T-helper 17 cell (primary cell): ENCODE measurements at places on chromosomes 3 and 15.

DNA sequence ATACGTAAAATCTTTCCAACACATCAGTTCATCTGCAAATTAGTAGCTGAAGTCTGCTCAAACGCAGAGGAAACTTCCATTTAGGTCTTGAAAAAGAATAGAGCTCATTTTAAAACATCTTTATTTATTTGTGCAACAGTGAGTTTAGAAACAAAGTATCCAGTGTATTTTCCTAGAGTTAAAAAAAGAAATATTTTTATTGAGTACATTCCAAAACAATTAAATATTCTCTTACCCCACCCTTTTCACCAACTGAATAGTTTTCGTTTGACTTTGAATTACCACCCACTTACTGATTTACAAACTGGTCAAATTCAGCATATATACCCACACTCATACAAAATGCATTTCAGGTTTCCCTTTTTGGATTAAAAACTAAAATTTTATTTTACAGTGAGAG lies 104.7 kb downstream of the ZBTB20 start:
- no peak for DNase-seq

- DNase-seq, result no peak
Observed at GRCh38 chr15:93707751-93708150, 523.6 kb upstream of the MCTP2 start.

GRCh38 chr15:82132742-82133141 lies 86.9 kb upstream of the MEX3B start:
- no peak for DNase-seq

DNA sequence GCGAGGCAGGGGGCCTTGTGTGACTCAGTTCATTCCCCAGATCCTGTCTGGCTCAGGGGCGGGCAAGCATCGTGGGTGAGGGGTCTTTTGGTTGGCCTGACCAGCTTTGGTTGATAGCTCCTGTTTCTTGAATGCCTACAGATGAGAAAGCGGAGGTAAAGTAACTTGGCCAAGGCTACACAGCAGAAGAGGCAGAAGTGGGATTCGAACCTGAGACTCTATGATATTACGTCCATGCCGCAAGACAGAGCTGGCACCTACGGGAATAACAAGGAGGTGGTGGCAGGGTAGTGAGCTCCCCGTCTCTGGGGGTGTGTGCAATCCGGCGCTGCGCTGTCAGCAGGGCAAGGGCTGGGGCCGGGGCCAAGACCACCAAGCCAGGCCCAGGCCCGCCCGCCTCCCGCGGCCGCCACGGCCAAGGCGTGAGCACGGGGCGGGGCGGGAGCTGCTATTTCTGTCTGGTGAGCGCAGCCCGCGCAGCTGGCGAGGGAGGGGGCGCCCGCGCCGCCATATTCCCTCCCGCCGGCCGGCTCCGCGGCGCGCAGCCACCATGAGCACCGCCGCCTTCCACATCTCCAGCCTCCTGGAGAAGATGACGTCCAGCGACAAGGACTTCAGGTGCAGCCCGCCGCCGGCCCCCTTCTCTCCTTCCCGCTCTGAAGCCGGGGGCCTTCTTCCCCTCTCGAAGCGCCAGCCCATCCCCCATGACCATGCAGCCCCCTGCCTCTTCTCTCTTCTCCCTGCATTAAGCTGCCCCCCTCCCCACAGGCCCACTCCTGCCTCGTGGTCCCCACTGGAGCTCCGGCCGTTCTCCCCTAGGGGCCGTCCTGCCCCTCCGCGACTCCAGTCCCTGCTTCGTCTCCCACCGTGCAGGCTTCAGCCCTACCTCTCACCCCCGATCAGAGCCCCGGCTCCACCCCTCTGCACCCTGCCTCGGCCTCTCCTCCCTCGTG lies at the start of gene CAND2:
TSS of gene CAND2 (plus strand) at position 510 of the 953 bp plus-strand sequence. CDS start at position 551, 41 bp downstream.
- DNase-seq, result no peak

DNA sequence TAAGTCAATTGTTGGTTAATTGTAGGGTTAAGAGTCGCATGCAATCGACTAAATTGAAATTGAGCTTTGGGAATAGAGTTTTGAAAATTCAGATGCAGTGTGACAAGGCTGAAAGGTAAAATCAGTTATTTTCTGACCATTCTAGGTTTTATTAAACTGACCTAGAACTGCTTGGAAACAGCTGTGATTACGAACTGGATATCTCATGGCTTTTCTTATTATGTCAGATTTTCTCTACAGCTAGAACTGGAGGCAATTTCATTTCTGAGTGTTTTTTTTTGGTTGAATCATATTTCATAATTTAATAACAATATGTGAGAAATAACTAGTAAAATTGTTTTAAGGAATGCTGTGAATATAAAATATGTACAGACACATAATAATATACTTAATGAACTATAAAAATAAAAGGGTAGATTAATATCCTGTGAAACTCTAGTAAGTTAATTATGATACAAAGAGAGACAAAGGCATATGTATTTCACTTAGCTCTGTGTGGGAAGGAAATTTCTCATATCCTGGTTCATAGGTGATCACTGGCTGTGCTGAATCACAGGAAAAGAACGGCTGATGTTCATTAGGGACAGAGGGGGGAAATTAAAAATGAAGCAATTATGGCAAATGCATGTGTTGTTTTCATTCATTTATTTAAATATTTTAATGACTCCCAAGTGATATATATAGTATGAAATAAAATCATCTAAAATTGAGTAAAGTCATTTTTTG lies 403.2 kb downstream of the ZIC1 start:
- DNase-seq, result no peak

DNA sequence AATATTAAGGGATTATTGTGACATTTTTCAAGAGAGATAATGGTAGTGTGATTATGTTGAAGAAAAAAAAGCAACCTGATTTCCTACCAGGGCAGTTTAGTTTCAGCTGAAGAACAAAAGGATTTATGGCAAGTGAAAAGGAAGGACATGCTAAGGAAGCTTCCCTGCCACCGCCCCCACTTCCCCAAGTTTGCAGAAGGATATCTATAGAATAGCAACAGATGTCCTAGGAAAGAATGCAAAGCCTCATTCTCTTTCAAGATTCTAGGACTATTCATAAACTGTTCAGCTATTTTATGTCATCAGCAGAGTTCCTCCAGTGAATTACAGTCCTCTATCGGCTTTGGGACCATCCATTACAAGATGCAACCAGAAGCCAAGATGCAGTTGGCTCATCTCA lies 160.8 kb downstream of the SATB1 start:
- DNase-seq, result no peak

DNA sequence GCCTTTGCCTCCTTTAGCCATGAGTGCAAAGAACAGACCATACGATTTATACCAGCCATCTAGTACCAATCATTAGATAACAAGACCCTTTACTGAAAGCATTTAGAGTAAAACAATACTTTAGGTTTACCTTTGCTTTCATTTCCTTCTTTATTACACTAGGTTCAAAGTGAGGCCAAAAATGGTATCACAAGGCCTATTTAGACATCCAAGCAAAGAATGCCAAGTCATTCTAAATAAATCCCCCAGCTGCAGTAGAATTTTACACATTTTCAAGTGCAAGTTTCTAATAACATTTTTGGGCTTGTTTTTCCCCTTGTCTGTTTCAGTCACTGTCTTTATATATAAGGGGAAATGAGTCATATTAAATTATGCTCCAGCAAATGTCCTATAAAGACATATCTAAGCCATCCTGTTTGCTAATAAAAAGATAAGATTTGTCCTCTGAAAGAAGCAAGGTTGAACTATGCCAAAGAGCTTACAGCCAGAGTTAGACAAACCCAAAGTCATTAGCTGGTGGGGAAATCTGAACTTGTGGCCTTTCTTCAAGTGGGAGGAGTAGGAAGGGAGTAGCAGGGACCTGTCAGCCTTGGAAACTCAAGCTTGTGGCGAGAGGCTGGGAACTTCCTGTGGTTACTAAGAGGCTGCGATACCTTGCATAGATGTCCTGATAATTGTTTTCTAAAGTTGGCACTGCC lies 232.7 kb downstream of the MECOM start:
- DNase-seq, result no peak

DNA sequence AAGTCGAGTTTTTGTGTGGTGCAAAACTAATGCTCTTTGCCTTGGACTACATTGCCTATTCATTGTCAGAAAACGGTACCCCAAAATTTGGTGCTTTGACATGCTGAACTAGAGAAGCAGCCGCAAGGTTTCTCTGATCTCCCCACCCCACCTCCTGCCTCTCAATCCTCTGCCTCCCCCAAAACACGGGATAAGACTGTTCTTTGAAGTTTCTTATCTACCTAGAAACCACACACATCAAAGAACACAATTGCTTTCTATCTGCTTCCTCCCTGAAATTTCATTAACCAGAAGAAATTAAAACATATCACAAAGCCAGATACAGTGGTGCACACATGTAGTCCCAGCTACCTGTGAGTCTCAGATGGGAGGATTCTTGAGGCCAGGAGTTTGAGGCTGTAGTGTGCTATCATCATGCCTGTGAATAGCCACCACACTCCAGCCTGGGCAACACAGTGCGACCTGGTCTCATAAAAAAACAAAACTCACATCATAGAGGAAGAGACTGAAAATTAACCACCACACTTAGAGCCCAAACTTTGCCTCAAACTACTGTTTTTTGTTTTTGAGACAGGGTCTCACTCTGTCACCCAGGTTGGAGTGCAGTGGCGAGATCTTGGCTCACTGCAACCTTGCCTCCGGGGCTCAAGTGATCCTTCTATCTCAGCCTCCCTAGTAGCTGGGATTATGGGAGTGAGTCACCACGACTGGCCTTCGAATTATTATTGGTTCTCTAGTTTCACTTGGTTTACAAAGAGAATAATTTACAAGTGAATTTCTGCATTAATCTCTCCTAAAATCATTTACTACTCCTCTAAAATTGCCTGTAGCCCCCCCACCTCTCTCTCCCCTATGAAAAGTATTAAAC lies 2.7 kb upstream of the PCNP start:
- DNase-seq, result no peak

DNA sequence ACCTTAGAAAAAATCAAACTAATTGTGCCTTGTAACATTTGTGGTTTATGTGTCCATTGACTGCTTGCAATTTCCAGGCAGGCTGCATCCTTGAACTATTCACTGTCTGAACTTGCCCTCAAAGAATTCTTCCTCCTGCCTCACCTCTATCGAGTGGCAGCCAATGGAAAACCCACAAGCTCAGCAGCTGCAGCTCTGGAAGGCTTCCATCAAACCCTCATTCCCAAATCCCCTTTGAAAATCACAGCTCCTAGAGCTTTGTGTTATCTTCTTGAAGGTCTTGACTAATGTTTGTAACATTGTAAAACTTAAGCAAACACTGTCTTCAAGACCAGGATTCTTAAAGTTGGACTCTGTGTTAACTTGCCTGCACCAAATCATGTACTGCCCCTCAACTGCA lies 81.1 kb downstream of the FILIP1L start:
- DNase-seq, result no peak

- no peak for DNase-seq
Observed at GRCh38 chr3:169116056-169116693, 547.3 kb downstream of the MECOM start.

DNA sequence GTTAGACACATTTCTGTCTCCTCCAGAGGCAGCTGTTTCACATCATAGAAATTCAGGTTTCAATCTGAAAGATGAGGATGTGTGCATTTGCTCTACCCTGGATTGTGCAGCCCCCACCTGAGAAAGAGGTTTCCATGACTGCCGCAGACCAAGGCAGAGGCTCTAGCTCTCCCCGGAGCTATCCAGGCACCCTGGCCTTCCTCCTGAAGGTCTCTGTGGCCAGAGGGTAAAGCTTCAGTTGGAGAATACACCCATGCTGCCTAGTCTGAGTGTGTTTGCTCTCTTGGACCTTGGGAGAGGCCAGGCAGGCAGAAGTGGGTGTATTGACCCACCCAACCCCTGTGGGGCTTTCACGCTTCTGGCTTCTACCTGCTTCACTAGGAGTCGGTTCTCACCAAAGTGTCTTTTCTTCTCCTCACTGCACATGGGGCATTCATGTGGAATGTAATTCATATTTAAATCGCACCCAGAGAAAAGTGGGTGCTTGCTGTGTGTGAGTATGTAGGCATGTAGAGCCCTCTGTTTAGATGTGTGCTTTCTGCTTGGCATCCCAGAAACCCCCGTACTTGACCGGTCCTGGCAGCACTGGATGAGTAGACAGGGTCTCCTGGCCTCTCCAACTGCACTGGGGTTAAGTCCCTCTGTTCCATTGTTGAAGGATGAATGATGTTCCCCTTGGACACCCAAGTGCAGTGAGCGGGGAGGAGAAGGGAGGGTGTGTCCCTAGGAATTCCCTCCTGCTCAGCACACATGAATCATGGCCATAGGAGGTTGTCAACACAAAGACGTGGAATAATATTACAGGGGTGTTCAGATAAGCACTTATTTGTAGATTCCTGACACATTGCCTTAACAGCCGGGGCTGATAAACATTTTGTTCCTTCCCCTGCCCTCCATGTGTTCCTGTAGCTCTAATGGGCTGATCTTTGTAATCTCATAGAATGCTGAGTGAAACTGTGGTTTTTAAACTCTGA lies 20.3 kb upstream of the RAB6B start:
- no peak for DNase-seq

- no peak for DNase-seq
Observed at GRCh38 chr3:89332386-89332785, 225.0 kb downstream of the EPHA3 start.

DNA sequence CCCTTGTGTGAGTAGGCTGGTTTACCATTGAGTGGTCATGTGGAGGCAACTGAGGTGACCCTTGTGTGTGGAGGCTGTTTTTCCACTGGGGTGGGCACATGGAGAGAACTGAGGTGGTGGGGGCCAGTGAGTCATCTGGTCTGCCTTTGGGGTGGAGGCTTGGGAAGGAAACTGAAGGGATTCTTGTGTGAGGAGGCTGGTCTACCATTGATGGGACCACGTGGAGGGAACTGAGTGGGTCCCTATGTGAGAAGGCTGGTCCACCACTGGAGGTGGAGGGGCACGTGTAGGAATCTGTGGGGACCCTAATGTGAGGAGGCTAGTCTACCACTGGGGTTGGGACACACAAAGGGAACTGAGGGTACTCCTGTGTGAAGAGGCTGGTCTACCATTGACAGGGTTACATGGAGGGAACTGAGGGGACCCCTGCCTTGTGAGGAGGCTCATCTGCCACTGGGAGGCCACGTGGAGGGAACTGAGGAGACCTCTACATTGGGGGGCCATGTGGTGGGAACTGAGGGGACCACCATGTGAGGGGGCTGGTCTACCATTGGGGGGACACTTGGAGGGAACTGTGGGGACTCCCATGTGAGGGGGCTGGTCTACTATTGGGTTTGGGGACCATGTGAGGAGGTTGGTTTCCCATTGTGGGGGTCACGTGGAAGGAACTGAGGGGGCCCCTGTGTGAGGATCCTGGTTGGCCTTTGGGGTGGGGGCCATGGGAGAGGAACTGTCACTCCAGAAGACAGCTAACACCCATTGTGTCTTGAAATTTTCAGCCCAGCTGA lies 164.5 kb downstream of the WNT7A start:
- no peak for DNase-seq

GRCh38 chr3:62644493-62644892 lies 230.7 kb downstream of the CADPS start:
- no peak for DNase-seq
